ENCODE measurements at places on chromosomes 13 and 19.

DNA sequence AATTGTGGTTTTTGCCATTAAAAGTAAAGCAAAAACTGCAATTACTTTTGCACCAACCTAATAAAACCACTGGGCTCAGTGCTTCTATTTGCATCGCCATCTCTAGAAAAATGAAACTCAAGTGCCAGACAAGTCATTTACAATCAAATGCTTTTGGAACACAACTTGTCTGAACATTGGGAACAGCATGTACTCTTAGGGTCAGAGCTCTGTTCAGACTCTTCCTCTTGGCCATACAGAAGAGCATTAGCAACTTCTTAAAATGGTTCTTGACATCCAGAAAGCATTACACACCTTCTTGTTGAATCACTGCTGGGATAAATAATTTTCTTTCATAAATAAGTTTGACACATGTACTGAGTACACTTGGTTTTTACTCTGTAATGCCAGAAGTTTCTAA, 272.5 kb downstream of the DCLK1 start:
- no peak for DNase-seq

- no peak for DNase-seq
Measured at GRCh38 chr13:51449018-51449417, 3.8 kb downstream of the INTS6 start.

DNA sequence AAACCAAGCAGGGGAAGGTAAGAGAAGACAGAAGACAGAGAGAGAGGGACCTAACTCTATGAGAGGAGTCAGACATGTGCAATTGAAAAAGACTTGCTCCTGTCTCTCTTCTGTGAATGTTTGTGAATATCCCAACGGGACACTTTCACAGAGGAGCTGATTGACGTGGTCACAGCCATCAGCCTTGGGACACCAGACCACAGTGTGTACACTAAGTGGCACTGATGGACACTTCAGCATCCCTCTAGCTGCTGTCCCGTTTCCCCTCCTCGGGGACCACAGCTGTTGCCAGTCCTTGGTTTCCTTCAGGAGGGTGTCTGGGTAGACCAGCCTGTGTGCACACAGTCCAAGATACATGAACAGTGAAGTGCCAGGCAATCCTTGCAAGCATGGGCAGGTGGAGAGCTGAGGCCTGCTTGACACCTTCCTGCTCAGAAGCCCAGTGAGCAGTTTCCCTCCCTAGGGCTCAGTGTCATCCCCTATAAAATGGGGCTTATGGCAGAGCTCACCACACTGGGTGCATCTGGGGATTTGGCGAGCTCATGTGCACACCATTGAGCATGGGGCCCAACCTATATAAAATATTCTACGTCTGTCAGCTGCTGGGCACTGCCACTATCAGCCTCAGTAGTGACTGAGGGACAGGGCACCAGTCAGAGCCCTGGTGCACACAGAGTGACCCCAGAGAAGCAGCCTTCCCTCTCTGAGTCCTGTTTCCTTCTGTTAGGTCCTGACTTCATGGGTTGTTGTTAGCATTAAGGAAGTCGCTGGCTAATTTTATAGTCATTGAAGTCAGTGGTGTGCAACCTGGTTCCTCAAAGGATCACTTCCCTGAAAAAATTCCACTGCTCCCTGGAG, 4.3 kb upstream of the USF2 start:
- DNase-seq: no peak

- DNase-seq: no peak
Measured at GRCh38 chr19:39001041-39001440, 25.5 kb upstream of the FBXO17 start.

DNA sequence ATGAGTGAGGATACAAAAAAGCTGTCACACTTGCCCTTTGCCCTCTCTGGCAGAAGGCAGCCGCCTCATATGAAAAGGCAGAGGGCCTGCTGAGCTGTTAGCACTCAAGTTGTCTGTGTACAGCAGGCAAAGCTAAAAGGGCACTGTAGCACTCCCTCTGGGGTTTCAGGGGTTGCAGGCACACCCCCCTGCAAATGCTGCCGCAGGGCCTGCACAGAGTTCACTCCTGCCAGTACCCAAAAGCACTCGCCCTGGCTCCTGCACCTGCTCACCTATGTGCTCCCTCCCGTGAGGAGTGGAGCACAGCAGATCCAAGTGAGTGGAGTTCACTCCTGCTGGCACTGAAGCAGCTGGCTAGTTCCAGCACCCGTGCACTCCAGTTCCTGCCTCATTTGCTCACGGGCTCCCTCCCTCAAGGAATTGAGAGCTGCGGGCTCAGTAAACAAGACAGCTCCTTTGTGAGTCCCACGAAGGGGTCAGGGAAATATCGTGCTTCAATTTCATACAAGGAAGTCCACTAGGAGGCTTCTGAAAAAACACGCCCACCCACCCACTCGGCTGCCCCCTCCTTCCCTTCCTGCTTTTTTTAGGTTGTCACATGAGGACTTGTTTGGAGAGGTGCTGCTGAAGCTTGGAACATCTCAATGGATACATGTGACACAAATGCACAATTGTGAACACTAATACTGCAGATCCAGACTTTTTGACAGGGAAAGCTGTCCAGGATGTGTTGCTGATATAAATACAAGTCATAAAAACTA, 9.9 kb upstream of the RCBTB2 start:
- no peak for DNase-seq

DNA sequence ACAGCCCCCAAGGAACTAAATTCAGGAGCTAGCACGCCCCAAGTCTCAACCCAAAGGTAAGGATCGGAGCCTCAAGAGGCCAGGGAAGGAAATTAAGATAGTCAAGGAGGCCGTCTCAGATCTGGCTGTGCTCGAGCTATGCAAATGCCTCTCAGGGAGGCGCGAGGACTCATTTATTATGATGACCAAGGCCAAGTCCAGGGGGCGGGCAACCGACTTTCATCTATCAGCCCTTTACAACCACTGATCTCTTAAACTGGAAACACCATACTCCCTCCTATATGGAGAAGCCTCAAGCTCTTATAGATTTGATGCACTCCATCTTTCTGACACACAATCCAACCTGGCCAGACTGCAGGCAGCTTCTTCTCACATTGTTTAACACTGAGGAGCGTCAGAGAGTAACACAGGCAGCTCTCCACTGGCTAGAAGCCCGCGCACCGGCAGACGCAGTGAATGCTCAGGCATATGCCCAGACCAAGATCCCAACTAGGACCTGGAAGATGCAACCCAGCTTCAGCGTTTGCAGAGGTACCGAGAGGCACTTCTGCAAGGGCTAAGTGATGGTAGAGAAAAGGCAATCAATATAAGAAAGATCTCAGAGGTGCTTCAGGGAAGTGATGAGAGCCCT, 9.6 kb upstream of the SLC15A1 start:
- no peak for DNase-seq

DNA sequence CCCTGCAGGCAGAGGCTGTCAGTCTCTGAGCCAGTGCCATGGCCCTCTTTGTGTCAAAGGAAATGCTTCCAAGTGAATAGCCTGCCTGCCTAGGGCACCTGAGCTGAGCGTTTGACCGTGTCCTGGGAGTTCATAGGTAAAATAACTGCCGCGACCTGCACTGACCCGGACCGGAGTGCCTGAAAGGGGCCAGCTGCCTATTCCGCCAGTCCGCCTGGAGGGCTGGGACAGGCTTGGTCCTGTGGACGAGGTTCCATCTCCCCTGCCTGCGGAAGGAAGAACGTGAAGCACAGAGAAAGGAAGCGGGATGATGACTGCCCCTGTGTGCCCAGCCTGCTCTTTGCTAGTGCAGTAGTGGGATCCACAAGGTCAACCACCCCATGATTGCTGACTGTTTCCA, 17.5 kb upstream of the ZNF492 start:
- DNase-seq: no peak

DNA sequence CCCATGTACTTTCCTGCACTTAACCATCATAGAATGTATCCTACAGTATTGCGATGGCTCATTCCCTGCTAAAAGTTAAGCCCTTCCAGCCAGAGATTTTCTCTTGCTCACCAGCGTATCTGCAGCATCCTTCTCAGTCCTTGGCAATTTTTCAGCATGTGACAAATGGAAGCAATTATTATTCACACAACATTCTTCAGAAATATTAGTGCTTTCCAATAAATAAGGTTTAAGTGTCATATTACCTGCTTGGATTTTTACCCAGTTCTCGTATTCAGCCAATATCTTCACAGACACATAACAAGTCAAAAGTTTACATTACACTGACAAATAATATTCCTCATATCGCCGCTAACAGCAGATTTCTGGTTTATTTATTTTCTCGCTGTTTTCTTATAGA, 82.3 kb downstream of the POU4F1 start:
- DNase-seq: no peak
